NT2/D1 (cell line): ENCODE measurements at places on chromosomes 16 and 17.

GRCh38 chr16:351804-352520 is 561 bp downstream of the AXIN1 start:
- DNase-seq: no peak

- DNase-seq: no peak
Observed at GRCh38 chr16:88686062-88686438, 257 bp downstream of the SNAI3 start.

DNA sequence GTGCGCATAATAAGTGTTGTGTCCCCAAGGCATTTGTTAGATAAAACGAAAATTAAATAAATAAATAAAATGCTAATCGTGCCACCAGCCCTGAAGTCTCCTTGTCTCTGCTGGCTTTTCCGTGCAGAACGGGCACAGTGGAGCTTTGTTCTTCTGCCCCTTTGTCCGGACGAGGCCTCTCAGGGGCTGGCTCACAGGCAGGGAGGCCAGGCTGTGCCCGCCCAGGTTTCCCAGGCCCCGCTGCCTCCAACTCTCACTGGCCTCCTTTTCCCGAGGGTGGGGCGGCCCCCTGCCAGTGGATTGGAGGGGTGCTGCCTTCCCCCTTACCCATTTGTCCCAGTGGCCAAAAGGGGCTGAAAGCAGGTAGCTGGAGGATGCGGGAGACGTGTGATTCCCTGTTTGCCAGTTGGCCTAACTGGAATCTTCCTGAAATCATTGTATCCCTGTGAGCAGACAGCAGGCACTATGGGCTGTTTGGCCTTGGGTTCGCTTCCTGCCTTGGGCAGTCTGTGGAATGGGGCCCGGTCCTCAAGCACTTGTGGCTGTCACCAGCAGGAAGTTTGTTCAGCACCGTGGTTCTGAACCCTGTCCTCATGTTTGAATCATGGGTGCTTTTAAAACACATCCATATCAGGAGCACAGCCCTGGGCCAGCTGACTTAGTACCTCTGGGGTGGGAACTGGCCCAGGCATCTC is 64.4 kb downstream of the KSR1 start:
- no peak for DNase-seq

DNA sequence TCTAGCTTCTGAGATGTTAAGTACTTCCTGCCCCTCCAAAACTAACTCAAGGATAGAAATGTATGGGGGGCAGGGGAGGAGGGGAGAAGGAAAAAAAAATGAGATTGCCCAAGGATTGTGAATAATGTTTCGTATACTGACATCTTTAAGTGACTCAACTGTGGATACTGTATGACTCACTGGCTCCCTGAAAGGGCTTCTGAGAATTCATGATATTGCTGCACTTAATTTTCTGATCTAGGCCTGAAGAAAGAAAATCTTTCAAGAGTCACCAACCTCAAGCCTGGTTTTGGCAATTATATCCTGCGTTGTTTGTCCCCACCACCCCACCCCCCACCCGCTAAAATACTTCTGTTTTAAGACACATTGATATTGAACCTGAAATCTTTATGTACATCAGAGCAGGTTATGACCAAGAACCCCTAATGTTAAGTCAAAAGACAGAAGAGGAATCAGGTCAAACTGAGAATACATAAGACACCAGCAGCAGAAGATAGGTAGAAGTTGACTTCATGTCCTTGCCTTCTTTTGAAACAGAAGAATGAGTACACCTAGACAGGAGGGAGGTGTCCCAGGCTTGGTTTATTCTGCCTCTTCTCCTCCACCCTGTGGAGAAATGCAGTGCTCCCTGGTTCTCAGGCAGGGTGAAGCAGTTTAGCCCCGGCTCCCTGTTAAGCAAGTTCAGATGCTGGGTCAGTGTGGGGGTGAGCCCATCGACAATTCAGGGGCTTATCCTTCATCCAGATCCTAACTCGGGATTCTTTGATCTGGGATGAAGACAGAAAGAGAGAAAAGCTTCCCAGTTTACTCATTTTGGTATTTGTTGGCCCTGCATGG is 3.3 kb upstream of the FBXL20 start:
- DNase-seq: no peak

- peak; percentile 52 for DNase-seq
Observed at GRCh38 chr17:42101513-42102292, 3.4 kb upstream of the ZNF385C start.
